ENCODE measurements at places on chromosomes 2 and 18. TPM values are rescaled to one million over a fixed set of nuclear protein-coding genes. Genes with fewer than 3 reads are reported as not detected.

SLC9A2 gene
- 0.98 TPM for total RNA-seq

DNA sequence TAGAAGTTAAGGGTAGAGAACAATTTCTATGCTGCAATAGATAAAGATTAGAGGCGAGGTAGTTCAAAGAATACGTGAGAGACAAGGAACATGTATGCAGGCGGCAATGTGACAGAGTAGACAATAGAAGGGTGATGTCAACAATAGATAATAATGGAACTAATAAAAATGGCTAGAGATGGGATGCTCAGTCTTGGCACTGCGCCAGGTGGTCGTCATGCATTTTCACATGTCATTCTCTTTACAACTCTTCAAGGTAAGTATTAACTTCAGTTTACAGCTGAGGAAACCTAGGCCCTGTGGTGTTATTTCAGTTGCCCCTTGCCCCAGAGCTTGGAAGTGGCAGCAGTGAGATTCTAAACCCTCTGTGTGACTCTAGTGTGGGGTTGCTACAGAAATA is 890.7 kb upstream of the CELF4 start:
- no peak for DNase-seq

GRCh38 chr2:186064507-186064906 is 325.9 kb downstream of the FSIP2 start:
- no peak for DNase-seq

DNA sequence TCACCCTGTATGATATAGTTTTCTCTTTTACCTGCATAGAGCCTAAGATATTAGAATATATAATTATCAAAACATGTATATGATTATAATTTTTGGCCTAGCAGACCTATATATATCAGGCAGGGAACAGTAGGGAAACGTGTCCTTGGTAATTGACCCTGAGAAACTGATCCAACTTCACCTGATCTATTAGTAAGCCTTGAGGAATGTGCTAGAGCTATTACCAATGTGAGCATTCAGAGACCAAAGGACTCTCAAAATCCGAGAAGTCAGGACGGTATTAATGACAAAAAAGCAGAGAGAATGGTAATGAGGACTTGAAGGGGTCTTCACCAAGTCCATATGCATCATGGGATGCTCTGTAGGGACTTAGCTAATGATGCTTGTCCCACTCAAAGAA is 571.9 kb downstream of the CPS1 start:
- no peak for DNase-seq

GRCh38 chr2:29733213-29733612 is 188.2 kb downstream of the ALK start:
- no peak for DNase-seq

ALPG gene
- not detected for total RNA-seq

- DNase-seq = no peak
Measured at GRCh38 chr2:204663816-204664425, 118.6 kb downstream of the PARD3B start.

DNA sequence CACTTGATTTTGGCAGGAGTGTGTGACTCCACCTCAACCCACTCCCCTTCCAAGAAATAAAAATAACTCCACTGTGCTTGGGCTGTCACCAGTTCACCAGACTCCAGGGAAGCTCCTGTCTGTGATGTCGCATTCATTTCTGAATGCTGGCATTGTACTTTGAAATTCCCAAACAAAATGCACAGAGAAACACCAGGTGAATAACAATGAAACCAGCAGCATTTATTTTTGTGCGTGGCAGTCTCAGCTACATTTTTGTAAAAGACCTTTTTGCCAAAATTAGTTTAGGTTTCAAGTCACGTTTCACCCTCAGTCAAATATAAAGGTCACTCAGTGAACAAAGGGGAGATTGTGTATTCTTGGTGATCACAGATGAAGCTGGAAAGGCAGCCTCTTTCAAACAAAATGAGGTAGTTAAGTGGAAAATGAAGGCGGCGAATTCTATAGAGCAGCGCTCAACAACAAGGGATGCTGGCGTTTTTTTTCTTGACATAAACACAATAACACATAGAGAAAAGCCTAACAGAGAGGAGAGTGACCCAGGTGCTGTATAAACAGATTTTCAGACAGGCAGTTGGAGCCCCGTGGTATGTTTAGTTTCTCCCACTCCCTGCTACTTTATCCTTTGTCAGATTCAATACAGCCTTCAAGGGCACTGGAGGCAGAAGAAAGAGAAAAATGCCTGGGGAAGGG is 210.3 kb upstream of the GCFC2 start:
- DNase-seq = no peak

- DNase-seq = no peak
Measured at GRCh38 chr2:234293973-234294372, 202.9 kb downstream of the ARL4C start.

CYP27C1 gene
- 0.29 TPM for total RNA-seq

DNA sequence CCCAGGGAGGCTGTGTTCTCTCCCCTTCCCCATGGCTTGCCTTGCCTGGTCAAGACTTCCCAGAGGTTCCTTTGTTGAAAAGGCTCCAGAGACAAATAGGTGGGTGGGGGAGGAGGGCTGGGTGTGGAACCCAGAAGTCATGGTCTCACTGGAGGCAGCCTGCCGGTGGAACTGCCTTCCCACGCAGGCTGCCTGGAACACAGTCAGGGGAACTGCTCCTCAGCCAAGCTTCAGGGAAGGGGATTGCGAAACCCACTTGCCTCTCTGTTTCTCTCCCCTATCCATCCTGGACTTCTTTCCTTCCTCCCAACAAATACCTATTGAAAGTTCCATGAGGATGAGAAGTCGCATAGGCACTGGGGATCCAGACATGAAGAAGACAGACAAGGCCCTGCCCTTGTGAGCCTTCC is 31.6 kb downstream of the MARCO start:
- no peak for DNase-seq

GRCh38 chr2:191791953-191792560 is 54.8 kb downstream of the CAVIN2 start:
- DNase-seq = no peak

- no peak for DNase-seq
Measured at GRCh38 chr18:27005589-27005988, 140.1 kb upstream of the AQP4 start.

- no peak for DNase-seq
Measured at GRCh38 chr2:215851696-215852095, 161.7 kb downstream of the MREG start.

POTEJ gene
- total RNA-seq = not detected

DNA sequence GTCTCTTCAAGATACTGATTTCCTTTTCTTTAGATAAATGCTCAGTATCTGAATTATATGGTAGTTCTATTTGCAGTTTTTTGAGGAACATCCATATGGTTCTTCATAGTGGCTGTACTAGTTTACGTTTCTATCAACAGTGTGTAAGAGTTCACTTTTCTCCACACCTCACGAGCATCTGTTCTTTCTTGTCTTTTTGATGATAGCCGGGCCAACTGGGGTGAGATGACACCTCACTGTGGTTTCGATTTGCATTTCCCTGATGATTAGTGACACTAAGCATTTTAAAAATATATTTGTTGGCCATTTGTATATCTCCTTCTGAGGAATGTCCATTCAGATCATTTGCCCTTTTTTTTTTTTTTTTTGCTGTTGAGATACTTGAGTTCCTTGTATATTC is 458.8 kb downstream of the SETBP1 start:
- no peak for DNase-seq

INO80B gene
- total RNA-seq = 26.2 TPM

DNA sequence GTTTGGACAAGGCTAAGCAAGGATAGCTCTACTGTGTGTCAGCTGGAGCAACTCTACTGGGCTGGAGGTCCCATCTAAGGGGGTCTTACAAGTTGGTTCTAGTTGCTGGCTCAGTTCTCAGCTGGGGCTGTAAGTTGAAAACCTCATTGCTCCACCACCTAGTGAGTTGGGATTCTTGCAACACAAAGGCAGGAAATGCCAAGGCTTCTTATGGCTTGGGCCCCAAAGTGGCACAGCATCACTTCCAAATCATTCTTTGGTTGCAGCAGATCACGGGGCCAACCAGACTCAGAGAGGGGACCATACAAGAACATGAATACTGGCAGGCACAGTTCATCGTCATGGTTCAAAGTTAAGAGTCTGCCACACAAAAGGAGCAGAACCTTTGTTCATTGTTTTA is 332.7 kb downstream of the LRRTM1 start:
- no peak for DNase-seq

GRCh38 chr2:239858179-239858578 is 167.0 kb downstream of the NDUFA10 start:
- no peak for DNase-seq

DNA sequence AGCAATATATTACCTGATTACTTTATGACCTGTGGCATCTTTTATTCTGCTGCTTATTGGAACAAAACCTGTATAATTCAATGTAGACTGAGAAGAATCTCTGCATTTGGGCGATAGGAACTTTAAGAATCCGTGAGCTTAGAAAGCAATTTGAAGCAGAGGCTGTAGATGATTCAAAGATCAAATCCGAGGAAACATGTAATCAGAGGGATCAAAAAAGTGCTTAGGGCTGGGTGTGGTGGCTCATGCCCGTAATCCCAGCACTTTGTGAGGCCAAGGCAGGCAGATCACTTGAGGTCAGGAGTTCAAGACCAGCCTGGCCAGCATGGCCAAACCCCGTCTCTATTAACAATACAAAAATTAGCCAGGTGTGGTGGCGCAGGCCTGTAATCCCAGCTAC is 198.4 kb downstream of the MTX2 start:
- DNase-seq = no peak

TRIM43 gene
- not detected for total RNA-seq

GRCh38 chr2:211990335-211990734 is 548.3 kb downstream of the ERBB4 start:
- DNase-seq = no peak

DNA sequence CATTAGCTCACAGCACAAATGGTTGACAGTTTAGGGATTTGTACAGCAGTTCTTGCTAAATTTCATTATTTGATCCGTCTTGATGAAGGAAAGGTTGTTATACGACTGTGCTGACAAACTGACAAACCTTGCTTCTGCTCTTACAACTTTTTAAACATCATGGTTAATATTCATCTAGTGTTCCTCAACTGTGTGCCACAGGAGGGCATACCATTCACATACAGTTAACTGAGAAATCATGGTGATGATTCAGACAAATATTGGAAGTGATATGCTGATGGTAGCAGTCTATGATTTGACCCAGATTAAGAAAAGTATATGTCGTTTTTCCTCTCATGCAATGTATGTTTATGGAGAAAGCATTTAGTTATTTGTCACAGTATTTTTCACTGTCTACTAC is 129.8 kb upstream of the FSIP2 start:
- no peak for DNase-seq

GRCh38 chr2:147255812-147256211 is 589.0 kb upstream of the ACVR2A start:
- DNase-seq = no peak

DNA sequence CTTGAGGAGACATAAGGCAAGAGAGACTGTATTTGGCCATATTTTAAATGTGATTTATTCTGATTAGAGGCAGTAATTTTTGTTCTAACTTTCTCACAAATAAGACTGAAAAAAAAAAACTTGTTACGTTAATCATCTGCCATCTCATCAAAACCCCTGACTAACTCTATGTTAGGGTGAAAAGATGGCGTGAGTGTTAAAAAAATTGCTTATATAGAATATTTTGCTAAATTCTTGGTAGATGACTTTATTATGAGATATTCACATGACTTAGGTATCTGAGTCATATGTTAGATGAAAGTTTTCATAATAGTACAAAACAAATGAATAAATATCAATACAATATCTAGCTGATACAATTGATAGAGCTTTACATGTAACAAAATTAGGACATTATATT is 1508.7 kb upstream of the TMEFF2 start:
- no peak for DNase-seq

DNA sequence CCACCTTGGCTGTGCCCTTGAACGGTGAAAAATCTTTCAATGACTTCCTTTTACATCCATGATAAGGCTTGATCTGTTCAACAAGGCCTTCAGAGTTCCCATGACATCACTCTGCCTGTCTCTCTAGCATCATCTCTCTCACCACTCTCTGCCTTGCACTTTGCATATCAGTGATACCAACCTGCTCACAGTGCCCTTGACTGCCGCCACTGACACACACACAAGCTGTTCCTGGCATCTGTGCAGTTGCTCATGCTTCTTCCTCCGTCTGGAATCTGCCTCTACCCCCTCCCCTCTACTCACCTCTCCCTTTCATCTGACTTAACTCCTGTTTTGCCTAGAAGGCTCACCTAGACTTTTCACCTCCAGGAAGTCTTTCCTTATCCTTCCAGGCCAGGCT is 79.1 kb upstream of the SEC11C start:
- no peak for DNase-seq

GRCh38 chr18:58231930-58232329 is 187.9 kb downstream of the NEDD4L start:
- DNase-seq = no peak

GRCh38 chr2:237685408-237685807 is 58.0 kb downstream of the LRRFIP1 start:
- no peak for DNase-seq

MAP2 gene
- 18.6 TPM for total RNA-seq

- DNase-seq = no peak
Measured at GRCh38 chr2:127676906-127677305, 1.6 kb upstream of the LIMS2 start.

GRCh38 chr18:36851202-36851590 is 22.3 kb downstream of the KIAA1328 start:
- DNase-seq = no peak

DNA sequence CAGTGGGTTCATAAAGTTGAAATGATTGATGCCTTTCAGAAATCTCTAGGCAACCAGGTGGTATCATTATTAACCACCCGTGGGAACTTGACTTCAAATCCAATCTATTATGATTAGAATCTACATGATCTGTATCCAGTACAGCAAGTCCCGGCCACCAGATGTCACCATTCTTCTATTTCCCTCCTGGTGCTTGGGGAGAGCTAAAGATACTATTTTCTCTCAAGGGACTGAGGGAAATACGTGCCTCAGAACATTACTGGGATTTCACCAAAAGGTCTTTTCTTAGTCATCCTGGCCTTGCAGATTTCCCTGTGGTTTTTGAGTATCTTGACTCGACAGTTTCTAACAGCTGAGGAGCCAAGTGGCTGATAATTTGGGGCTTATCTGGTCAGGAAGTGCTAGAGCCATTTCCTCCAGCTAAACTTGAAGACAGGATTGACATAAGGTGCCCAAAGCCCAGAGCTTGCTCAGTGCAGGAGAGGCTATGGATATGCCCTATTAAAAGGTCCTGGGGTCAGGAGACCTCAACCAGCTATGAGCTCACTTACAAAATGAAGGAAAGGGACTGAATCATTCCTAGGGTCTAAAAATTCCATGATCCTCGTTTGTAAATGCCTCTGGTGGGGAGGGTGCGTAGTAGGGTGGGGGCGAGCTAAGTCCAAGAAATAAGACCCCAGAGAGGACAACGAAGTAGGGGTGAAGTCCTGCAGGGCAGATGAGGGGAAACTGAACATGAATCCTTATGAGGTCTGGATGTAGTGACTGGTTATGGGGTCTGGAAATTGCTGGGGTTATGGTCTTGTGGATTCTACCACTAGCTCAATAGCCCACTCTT is 135.4 kb upstream of the MGAT5 start:
- peak; percentile 84 for DNase-seq

SLC5A7 gene
- not detected for total RNA-seq

NR4A2 gene
- 3.8 TPM for total RNA-seq

- DNase-seq = no peak
Measured at GRCh38 chr2:191343796-191344338, 98.7 kb downstream of the MYO1B start.
